ENCODE measurements at places on chromosomes 1 and 21.

DNA sequence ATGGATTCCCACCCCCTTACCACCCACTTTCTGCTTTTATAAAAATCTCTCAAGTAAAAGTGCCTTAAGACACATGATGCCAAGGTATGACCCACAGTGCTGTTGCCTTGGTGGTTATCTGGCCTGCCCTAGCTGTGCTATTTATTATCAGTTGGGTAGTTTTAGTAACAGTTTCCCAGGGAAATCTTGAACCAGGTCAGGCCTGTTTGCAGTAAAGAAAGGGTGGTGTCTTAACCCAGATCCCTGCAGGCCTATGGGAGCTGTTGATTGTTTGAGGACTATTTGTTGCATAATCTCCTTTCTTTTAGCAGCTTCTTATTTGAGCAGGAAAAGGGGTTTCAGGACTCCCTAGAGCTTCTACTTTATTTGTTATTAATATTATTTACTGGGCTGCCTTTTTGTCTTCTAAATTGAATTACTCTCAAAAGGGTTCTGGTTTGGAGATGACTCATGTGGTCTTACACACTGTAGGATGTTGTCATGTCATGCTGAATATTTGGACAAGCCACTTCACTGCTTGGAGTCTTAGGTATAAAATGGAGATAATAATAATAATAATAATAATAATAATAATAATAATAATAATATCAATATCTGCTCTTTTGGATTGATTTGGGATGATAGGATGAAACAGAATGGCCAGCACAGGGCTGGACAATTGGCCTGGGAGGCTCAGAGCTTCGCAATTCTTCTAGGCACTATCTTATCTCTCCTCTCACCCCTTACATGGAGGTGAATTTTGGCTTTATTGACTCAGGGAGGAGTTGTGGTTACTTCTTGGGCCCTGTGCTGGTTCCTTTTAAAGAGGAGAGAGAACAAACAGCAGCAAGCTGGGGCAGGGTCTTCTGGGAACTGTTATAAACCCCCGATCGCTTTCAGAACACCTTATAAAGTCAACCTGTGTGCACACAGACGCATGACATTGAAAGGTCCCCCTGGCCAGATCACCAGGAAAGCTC lies 252.1 kb downstream of the PRDM2 start:
- no peak for DNase-seq

DNA sequence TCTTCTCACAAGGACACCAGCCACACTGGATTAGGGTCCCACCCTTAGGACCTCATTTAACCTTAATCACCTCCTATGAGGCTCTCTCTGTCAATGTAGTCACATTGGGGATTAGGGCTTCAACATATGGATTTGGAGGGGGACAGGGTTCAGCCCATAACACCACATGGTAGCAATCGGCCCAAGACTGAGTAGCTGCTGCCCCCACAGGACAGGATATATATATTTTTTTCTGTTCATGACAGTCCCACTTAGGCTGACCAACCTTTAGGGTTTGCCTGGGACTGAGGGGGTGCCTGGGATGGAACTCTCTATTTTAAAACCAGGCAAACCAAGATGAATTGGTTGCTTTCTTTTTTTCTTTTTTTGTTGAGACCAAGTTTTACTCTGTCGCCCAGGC lies 8.2 kb upstream of the ACTL8 start:
- DNase-seq: no peak

DNA sequence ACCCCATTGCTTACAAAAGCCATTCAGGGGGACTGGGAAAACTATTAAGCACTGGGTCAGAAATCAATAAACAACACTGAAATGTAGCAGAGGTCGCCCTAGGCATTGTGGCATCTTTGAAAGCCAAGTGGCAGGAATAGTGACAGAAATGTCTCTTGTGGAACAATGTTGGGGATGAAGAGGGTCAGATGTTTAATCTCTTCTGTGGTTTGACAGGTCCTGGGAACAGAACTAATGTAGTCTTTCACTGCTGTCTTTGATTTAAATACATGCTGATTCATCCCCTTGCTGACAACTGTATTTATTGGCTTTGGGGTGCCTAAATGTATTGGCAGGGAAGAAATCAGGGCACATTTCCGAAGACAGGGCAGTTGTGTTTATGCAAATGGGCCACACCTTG lies 194.8 kb downstream of the ATG4C start:
- no peak for DNase-seq

GRCh38 chr21:25913479-25913878 lies 178.7 kb downstream of the GABPA start:
- DNase-seq: no peak

All from CD4-positive, alpha-beta T cell treated with Interleukin-15 for 4 hours (primary cell).